ENCODE measurements at places on chromosomes 11 and 22.

- DNase-seq = no peak
These were observed 31.0 kb downstream of the CECR2 start for GRCh38 chr22:17400305-17400704.

DNA sequence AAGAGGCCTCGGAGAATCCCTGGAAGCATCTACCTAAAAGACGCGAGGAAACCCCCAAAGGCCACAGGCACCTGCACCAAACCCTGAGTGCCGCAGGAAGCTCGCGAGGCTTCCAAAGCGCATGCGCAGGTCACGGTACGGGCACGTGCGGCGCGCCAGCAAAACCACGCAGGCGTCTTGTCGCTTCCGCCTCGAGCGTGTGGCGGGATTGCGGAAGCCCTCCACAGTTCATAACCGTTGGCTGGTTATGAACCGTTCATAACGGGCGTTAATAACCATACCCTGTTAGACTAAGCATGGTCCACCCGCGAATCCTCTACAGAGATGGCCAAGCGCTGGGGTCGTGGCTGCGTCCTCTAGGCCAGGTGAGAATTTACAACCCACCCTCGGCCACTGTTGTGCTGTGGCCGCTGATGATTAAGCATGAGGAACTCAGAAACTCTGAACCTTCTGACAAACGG lies 46.4 kb downstream of the MORC2 start:
- no peak for DNase-seq

- peak; percentile 32 for DNase-seq
These were observed 1.2 kb downstream of the SCN4B start for GRCh38 chr11:118151431-118151830.

DNA sequence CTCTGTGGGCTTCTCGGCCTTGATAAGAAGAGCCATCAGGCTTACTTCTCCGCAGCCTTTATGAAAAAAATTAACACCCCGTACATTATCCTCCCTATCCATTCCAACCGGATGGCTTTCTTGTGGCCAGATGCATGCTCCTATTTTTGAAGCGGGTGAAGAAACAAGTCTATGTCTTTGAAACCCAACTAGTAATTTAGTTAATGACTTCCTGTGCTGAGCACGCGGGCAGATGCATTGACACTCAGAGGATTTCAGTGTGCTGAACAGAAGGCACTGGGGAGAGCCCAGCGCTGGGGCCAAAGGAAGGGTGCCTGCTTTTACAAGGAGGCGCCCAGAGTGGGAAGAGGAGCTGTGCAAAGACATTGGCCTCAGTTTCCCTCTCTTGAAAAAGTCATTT lies 53.3 kb downstream of the ARHGAP8 start:
- no peak for DNase-seq

GRCh38 chr11:78078218-78079167 lies 1.2 kb downstream of the NDUFC2 start:
- DNase-seq = no peak

GRCh38 chr11:95715777-95716241 lies 73.8 kb downstream of the FAM76B start:
- no peak for DNase-seq

GRCh38 chr11:112777283-112777751 lies 183.9 kb upstream of the NCAM1 start:
- DNase-seq = no peak

- no peak for DNase-seq
These were observed 701 bp downstream of the DIXDC1 start for GRCh38 chr11:111937844-111938243.

GRCh38 chr11:45649544-45650165 lies 15.8 kb downstream of the CHST1 start:
- DNase-seq = no peak

GRCh38 chr11:70242885-70243284 lies 27.6 kb upstream of the PPFIA1 start:
- DNase-seq = no peak

DNA sequence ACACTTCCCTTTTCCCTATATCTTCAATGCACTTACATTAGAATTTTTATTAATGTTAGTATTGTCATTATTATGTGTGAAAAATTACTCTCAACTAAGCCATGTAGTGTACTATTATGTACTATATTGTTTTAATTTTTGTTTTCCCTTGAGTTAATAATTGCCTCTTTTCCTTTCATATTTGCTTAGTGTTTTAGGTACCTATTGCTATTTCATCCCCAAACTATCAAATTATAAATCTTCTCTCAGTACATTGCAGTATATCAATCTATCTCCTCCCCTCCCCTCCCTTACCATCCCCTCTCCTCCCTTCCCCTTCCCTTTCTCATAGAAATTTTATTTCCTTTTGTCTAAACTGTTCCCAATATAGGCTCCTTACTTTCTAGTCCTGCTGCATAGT lies 12.8 kb upstream of the TENM4 start:
- no peak for DNase-seq

- DNase-seq = no peak
These were observed 11.0 kb downstream of the XRRA1 start for GRCh38 chr11:74937696-74938475.

- no peak for DNase-seq
These were observed 7.2 kb downstream of the JAML start for GRCh38 chr11:118217575-118217974.

DNA sequence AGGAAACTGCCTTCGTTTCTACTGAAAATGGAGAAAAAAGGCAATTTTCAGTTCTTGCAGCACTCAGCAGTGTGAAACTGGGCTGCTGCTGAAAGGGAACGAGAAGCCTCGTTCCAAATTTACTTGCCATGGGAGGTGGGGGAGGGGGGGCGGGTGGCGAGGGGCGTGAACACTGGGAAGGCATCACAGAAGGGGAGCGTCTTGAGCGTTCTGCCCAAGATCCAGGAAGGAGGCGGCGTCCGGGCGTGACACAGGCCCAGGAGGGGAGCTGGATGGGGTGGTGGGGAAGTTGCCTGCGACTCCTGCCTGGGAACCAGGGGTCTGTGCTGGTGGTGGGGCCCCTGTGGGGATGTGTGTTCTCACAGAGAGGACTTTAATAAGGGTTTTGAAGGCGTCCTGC lies 213.5 kb downstream of the CTTN start:
- DNase-seq = no peak

DNA sequence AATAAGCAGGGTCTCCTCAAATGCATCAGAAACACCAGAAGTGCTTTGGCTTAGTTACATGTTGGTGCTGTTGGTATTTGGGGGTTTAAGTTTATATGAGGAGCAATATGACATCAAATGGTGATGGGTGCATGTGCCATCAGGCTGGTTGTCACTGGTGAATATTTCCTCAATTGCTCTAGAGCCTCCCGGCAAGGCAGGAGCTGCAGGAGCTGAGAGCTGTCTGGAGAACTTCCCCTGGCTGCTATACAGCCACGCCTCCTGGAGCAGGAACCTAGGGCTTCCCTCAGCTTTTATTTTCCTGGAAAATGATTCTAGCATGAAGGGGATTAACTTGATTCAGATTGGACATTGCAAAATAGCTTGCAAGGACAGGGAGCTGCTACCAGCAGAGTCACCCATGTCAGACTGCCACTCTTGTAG lies 15.8 kb downstream of the IGLL5 start:
- no peak for DNase-seq

GRCh38 chr11:128417607-128418324 lies 169.6 kb downstream of the ETS1 start:
- DNase-seq = peak; percentile 93

DNA sequence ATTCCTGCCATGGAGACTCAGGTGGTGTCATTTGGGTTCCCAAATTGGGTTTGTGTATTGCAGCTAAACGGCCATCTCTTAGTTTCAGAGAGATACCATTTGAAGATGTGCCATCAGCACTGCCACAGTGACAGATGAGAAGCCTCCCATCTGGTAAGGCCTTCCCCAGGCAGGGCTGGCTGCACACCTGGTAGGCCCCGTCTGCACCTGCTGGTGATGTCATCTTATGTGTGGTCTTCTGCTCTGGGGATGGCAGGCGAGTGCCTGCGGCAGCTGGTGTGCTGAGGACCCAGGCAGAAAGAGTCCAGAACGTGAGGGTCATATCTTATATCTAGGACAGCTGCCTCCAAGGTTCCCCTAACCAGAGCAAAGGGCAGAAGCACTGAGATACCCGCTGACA lies 100.6 kb downstream of the CSNK2A3 start:
- no peak for DNase-seq

DNA sequence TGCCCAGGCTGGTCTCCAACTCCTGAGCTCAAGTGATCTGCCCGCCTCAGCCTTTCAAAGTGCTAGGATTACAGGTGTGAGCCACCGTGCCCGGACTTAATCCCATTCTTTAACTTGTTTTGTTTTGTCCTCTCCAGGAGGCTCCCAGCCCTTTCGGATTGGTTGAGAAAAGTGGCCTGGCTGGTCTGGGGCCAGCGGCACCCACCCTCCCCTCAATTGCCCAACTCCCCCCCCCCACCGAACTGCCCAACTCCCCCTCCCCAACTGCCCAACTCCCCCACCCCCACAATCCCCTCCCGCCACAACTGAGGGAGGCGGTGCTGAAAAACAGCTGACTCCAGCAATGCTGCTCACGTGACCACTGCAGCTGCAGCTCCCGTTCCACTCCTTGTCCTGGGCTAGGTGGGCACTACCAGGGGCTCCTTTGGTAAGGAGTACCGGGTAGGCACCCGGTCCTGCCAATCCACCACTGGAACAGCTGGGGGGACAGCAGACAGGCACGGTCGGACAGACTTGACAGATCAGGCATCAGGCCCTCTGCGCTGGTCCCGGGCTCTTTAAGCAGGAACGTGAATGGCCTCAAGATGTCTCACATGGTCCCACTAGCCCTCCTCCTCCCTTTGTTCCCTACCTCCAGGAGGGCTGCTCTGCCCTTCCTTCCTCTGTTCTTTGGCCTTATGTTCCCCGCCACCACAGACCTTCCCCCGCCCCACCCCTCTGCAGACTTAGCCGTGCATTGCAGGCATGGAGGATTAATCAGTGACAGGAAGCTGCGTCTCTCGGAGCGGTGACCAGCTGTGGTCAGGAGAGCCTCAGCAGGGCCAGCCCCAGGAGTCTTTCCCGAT lies at the start of gene TCN2:
TCN2 (plus strand) TSS at position 720 of the 845 bp plus-strand sequence. CDS start 158 bp downstream, outside the sequence.
- peak; percentile 72 for DNase-seq

DNA sequence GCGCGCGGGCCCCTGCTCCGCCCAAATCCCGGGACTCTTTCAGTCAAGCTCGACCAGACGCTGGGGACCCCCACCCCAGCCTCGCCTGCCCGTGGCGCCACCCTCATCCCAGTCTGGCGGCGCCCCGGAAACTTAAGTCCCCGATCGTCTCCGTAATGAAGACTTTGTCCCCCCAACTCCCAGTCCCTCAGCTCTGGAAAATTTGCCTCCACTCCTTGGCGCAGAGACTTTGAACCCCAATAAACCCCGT lies 348 bp downstream of the PLCB3 start:
- no peak for DNase-seq

- no peak for DNase-seq
These were observed 421 bp upstream of the PRR33 start for GRCh38 chr11:1892116-1892515.

GRCh38 chr11:31422703-31423102 lies 53.0 kb downstream of the DNAJC24 start:
- no peak for DNase-seq

- no peak for DNase-seq
These were observed 5.4 kb downstream of the LINC01488 start for GRCh38 chr11:69486773-69487291.

GRCh38 chr11:870127-870413 lies 27.4 kb downstream of the TSPAN4 start:
- no peak for DNase-seq

DNA sequence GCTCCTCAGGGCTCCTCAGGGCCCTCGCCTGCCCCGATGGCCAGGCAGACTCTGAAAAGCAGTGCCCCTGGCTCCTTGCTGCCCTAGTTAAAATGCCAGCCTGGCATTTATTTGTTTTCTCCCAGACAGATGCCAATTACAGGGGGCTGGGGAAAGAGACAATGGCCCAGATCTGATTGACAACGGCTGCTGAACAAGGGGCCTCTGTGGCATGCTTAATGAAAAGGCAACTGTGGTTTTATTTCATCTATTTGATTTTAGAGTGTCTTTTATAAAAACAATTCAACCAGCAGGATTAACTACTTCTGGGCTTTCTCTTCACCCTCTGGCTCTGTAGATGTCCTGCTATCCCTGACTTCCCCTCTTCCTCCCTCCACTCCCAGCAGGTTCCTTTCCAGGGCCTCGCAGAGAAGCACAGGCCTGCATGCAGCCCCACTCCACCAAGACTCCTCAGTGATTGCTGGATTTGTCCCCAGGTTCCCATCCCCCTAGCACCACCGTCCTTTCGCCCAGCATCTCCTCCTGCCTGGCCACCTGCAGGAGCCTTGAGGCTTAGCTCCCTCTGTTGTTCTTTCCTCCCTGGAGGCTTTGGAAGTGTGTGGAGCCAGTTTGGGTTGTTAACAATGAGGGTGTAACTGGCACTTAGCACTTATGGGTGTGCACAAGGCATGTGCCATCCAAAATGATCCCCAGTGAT lies 171.1 kb downstream of the TENM4 start:
- DNase-seq = no peak

GRCh38 chr11:1473786-1474185 lies 12.8 kb downstream of the MOB2 start:
- DNase-seq = no peak

- DNase-seq = no peak
These were observed 37.4 kb downstream of the PACSIN2 start for GRCh38 chr22:42977569-42977968.

DNA sequence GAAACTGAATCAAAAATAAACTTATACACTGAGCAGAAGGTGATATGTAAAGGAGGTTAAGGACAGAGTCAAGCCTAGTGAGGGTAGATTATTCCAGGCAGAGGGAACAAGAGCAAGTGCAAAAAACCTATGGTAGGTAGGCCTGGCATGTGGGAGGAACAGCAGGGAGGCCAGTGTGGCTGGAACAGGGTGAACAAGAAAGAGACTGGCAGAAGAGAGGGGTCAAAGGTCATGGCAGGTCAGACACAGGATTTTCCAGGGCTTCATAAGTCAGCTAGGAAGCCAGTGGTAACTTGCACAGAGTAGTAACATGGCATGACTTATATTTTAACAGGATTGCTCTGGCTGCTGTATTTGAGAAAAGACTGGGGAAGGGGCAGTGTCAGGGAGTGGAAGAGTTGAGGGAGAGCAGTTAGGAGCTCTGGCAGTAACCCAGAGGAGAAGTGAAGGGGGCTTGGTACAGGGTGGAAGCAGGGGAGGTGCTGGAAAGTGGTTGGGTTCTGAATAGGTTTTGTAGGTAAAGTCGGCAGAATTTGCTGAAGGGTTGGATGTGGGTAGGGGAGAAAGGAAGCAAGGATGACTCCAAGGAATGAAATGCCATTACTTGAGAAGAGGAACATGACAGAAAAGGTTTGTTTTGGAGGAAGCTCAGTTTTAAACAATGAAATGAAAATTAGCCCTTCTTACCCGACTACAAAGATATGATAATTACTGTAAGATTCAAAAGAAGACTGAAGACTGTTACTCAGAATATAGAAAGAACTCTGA lies 86.2 kb downstream of the ZNRF3 start:
- no peak for DNase-seq

GRCh38 chr22:41841085-41841712 lies 8.3 kb downstream of the SREBF2 start:
- DNase-seq = no peak

- DNase-seq = no peak
These were observed 1.5 kb downstream of the INCENP start for GRCh38 chr11:62125316-62125715.

- DNase-seq = no peak
These were observed 4.7 kb upstream of the FOLH1 start for GRCh38 chr11:49213026-49213560.

- DNase-seq = no peak
These were observed 5.7 kb downstream of the CDC42BPG start for GRCh38 chr11:64838600-64839334.

GRCh38 chr11:5891216-5891800 lies 1.7 kb upstream of the OR52E5 start:
- DNase-seq = peak; percentile 31

Data from HCEC 1CT (cell line).